GM13976 (cell line): ENCODE measurements at places on chromosomes 3 and 15.
A peak's percentile ranks its signal among the peaks of the same experiment; 100 is the strongest.

- DNase-seq, result peak; percentile 94
Measured at GRCh38 chr15:67839929-67840748, at the start of gene RNU6-1. TSS of gene RNU6-1 (minus strand) at chr15:67840045.

DNA sequence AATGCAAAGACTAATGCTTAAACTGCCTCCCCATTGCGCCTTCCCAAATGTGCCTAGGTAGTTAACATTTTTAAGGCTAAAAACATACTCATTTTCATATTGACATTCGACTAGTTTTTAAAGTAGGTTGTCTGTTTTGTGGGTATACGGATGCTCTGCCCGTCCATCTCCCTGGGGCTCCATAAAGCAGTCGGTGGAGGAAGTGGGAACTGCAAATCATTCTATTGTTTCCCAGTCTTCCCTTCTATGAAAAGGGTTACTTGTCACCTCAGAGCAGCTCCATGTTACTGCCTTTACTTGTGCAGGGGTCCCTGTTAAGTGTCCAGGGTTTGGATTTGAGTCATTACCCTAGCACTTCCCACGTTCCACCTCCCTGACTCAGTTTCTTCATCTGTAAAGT, 10.9 kb downstream of the CHCHD6 start:
- DNase-seq, result no peak

GRCh38 chr15:73601451-73602445, 31.4 kb downstream of the NPTN start:
- no peak for DNase-seq

GRCh38 chr3:14328422-14328821, 74.0 kb upstream of the SLC6A6 start:
- DNase-seq, result no peak

- DNase-seq, result peak; percentile 24
Measured at GRCh38 chr3:156606729-156607128, 51.8 kb upstream of the SSR3 start.

GRCh38 chr3:55434789-55435188, 52.3 kb downstream of the WNT5A start:
- DNase-seq, result peak; percentile 18

- DNase-seq, result no peak
Measured at GRCh38 chr15:74727727-74728126, 2.4 kb upstream of the CYP1A1 start.

DNA sequence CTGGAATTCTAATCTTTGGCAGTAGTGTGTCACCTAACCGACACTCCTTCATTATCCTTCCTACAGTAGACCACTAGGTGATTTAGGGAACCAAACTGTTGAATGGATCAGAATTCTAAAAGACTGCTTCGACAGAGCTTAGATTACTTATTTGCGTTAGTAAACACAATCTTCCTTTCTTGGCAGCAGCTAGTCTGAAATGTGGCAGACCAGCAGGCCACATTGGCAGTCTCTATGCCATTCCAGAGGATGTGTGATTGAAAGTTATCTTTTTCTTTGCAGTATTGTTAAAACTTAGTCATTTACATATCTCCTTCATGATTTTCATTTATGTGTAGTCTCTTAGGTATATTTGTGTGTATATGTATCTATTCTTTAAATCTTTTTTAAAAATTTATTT, 23.6 kb downstream of the MBNL1 start:
- no peak for DNase-seq

- DNase-seq, result no peak
Measured at GRCh38 chr15:92653366-92653765, 2.2 kb downstream of the FAM174B start.

GRCh38 chr3:53083521-53083920, 37.6 kb upstream of the SFMBT1 start:
- no peak for DNase-seq

- no peak for DNase-seq
Measured at GRCh38 chr15:79067072-79067833, 23.3 kb downstream of the RASGRF1 start.

DNA sequence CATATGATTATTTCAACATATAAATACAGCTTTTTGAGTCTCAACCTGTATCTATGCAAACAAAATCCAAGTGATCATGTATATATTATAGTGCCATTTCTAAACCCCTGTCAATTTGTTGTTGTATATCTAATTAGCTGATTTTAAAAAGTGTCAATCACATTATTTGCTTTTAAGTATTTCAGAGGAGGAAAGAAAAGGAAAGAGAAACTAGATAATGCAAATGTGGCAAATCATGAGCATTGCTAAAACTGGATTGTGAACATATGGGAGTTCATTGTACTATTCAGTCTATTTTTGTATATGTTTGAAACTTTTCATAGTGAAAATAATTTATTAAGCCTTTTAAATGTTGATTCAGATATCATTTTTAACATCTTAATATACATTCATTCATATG, 190.7 kb downstream of the ZIC4 start:
- no peak for DNase-seq

DNA sequence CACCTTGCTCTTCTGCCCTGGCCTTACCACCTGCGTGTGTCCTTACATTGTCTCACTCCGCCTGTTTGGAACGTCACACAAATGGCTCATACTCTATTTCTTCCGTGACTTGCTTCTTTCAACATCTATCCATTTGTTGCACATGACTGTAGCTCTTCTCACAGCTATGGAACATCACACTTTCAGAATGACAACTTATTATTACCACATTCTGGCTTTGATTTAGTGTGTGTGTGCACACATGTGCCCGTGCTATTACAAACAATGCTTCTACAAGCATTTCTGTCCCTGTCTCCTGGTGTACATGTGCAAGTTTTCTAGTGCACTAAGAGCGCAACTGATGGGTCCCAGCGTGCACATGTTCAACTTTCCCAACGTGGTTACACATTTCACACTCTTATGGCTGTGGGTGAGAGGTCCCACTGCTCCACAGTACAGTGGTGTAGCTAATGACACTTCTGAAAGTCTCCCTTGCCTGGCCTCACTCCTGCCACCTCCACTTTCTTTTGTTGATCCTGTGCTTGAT, 37.8 kb downstream of the PTH1R start:
- no peak for DNase-seq

DNA sequence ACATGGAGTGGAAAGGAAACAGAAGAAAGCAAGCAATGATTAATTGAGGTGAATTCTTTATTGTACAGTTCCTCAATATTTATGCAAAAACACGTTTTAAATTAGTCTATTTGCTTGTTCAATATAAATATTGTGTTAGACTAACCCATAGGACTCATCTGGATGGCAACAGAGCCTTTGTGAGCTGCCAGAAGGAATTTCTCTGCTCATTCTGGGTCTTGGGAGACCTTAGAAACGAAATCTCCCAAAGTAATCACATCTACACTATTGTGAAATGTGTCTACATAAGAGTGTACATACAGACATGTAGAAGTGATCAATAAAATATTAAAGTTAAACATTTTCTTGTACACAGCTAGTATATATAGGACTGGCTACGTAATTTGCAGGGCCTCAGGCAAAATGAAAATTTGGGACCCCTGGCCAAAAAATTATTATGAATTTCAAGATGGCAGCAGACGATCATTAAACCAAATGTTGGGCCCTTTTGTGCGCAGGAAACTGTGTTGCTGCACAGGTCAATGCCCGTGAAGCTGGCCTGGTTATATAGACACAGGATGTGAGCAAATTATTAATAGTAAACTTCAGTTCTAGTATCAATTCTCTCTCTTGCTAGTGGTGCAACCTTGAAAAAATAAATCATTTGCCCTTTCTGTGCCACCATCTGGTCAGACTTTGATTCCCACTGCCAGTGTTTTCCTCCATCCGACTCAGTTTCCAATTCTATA, 83.3 kb downstream of the MINAR1 start:
- no peak for DNase-seq

- DNase-seq, result no peak
Measured at GRCh38 chr3:177089110-177089509, 108.2 kb downstream of the TBL1XR1 start.

- no peak for DNase-seq
Measured at GRCh38 chr3:168991803-168992202, 671.7 kb downstream of the MECOM start.

GRCh38 chr3:99896482-99896881, 78.8 kb downstream of the CMSS1 start:
- DNase-seq, result no peak

- DNase-seq, result no peak
Measured at GRCh38 chr15:67373971-67374370, 119.4 kb downstream of the IQCH start.

- DNase-seq, result no peak
Measured at GRCh38 chr15:65921780-65922179, 52.5 kb downstream of the RAB11A start.

- no peak for DNase-seq
Measured at GRCh38 chr15:90222547-90222946, 11.2 kb downstream of the CIB1 start.

DNA sequence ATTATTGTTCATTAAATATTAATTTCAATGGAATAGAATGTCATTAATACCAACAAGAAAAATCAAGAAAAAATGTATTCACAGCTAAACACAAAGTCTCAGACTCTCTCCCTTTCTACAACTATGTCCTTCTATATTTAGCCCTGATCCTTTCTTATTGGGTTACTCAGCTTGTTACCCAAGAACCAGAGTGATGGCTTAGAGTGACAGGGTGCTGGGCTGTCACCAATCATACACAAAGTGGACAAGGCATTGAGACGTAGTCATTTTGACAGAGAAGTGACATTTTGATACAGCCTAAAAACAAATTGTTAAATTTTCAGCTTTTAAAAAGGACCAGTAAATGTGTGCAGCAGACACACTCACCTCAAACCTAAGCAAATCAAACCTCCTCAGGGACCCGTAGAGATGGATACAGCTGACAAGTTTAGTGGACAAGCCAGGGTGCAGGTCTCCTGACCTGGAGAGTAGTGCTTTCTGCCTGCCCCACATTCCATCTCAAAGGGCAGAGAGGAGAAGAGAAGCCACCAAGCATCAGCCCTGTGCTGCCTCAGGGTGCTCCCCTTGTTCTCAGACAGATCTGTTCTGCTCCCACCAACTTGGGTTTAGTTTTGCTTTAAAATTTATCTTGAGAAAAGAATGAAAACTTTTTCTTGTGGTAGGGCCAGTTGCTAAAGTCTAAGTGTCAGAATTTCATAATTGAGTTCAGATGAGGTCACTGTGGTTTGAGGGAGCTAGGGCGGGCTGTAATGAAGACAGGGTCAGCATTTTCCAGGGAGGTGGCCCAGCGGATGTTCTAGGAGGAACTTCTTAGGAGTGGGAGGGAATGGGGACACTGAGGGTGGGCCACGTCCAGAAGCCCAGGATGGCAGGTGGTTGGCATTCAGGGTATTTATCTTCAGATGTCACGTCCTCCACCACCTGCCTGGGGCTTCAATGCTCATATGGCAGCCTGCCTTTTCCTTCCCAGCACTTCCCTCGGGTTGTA, 136.5 kb upstream of the TBL1XR1 start:
- DNase-seq, result no peak

GRCh38 chr15:73212424-73212823, 156.3 kb downstream of the HCN4 start:
- DNase-seq, result no peak

- DNase-seq, result no peak
Measured at GRCh38 chr15:73425510-73425909, 17.5 kb upstream of the REC114 start.

GRCh38 chr15:67240235-67241131, 14.0 kb downstream of the AAGAB start:
- DNase-seq, result no peak

- no peak for DNase-seq
Measured at GRCh38 chr3:52817221-52817620, 13.3 kb downstream of the ITIH4 start.

DNA sequence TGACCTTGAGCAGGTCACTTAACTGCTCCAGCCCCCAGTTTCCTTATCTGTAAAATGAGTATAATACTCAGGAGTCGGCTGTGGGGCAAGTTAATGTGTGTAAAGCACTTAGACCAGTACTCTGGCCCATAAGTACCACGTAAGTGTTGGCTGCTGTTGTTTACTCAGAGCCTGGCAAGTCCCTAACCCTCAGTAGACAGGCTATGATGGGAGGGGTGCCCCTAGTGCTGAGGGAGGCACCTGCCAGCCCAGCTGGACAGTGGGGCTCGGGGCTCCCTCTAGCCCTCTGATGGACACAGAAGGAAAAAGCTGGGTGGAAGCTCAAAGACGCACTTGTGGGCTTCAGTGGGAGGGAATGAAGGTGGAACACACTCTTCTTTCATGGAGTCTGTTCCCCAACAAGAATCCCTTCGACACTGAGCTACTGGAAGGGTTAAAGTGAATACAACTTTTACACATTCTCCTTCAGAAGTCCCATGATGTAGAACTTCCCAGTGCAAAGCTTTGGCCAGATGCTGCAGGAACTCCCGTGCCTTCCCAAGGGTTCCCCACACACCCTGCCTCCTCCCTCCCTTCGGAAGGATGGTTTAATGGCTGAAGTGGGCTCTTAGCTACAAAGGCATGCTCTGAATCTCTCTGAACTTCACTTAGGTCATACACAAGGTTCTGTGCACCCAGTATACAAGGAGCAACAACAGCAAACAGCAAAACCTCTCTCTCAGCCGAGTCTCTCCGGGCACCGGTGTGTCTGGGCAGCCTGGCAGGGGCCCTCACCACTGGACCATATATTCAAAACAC, 25.4 kb downstream of the TMEM44 start:
- DNase-seq, result no peak

- no peak for DNase-seq
Measured at GRCh38 chr3:79910337-79910736, 142.5 kb upstream of the ROBO1 start.

GRCh38 chr3:21804330-21804729, 53.3 kb upstream of the ZNF385D start:
- no peak for DNase-seq

DNA sequence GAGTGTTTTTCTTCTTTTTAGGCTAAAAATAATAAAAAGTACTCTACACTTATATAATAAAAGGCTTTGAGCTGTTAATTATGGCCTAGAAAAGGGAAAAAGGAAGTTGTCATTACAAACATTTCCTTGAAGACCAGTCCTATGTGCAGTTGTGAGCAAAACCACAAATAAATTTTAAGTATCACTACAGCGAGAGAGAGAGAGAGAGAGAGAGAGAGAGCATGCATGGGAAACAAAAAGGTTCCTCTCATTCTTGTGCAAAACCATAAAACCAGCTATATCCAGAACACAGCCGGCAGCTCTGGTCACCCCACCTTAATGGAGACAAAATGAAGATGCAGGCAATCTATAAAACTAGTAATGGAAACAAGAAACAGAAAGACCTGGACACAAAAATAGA, 33.6 kb downstream of the HEG1 start:
- no peak for DNase-seq

DNA sequence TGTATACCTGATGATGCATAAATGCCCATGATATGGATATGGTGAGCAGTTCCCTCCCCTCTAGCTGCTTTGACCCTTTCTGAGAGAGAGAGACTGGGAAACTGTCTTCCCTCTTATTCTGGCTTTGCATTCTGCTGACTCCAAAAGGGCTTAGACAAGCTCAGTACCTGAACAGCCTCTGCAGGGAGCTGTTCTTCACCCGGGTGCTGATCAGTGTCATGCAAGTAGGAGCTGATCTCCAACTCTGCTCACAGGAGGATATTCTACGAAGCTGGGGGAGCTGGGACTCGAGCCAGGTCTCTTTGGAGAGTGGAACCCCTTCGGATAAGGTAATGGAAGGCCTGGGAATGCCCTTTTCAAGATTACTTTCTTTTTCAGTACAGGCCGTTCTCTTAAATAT, 237.1 kb downstream of the RYR3 start:
- DNase-seq, result no peak
